Type B pancreatic cell (in vitro differentiated cells): ENCODE measurements at places on chromosomes 3 and 15. TPM values are rescaled to one million over a fixed set of nuclear protein-coding genes. Genes with fewer than 3 reads are reported as not detected.

DNA sequence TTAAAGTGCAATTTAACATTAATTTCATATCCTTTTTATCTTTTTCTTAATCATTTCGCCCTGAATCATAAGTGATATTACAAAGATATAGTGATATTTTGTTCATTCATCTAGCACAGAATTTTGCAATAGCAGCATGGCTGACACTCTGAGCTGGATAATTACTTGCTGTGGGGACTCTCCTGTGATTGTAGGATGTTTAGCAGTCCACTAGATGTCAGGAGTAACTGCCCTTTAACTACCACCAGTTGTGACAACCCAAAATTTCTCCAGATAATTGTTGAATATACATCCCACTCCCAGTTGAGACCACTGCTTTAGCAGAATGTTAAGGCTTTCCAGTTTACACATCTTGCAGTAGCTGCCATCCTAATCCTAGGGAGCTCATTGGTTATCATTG, 196.8 kb upstream of the MBNL1 start:
- DNase-seq = no peak

DNA sequence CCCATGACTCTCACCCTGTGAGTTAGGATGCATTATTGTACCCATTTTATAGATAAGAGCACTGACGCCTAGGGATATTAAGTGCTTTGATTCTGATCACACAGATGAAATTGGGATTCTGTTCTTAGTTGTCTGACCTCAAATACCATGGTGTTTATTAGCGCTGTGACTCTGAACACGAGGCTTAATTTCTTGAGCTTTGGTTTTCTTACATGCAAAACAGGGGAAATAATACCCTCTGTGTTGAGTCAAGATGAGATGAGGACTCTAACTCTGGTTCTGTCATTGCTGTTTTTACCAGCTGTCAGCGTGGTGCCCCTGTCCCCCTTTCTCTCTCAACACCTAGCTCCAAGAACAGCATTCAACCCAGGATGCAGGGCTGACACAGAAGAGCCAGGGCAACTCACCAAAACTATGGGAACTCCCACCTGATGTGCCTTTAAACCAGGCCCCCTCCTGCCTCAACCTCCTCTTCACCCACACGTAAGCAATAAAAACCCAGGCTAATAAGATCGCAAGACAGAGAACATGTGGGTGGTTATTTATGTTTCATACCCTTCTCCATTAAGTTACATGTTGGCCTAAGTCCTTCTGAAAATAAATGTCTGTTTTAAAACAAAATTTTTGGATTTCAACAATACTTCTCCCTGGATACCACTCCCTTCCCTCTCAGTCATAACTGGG, 100.1 kb upstream of the SPATA12 start:
- no peak for DNase-seq

DNA sequence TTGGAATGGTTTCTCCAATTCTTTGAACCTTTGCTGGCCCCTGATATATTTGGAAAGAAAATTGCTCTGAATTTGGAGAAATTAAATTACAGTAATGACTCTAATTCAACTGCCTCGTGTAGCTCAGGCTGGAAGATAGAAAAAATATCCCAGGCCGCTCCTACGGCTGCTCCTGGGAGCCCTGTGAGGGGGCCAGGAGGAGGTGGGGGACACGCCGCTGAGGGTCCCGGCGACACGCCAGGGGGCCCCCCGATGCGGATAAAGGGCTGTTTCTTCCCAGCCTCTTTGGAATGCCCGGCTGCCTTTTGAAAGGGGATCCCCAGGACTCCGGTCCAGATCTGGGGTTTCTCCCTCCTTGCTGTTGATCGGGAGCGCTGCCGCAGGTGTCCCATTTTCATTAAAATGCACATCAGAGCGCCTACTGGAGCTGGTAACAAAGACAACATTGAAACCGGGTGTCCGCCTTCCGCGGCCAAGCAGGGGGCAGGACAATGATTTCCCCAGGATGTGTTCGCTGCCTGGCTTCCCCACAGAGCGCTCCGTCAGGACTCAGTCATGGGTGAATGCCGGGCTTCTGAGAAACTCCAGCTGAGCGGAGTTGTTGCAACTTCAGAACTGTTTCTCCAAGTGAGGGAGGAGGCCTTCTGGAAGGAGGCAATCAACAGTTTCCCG, 200.1 kb upstream of the KBTBD8 start:
- no peak for DNase-seq

Gene SIDT1
- 0.83 and 0.97 TPM in 2 replicates for total RNA-seq

DNA sequence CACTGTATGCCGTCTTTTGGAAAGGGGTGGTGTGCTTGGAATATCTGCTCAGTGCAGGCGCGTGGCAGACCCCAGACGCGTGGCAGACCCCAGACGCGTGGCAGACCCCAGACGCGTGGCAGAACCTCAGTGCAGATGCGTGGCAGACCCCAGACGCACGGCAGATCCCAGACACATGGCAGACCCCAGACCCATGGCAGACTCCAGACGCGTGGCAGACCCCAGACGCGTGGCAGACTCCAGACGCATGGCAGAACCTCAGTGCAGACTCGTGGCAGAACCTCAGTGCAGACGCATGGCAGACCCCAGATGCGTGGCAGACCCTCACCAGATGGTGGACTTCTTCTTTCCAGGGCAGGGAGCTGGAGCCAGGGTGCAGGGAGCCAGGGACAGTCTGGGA, 637 bp upstream of the MUC4 start:
- DNase-seq = no peak

GRCh38 chr3:127053979-127054378, 71.1 kb downstream of the PLXNA1 start:
- DNase-seq = no peak

Gene ZNF660
- 4.0 and 19.2 TPM in 2 replicates for total RNA-seq

DNA sequence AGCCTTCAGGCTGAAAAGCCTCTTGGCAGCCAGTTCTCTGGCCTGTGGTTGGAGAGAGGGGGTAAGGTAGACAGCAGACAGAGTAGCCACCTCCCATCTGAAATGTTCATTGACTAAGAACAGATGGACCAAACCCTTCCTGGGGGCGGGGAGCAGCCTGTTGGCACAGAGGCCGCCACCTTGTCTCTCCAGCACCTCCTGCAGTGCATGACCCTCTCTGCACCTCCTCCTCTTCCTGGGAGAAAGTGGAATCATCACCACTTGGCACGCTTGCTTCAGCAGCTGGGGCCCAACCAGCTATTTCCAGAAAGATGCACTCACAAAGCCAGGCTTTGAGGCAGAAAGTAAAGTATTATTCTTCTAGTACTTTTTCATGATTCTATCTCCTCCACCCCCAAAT, 313.4 kb upstream of the CHRM5 start:
- no peak for DNase-seq

- no peak for DNase-seq
Measured at GRCh38 chr3:32865383-32865782, 47.6 kb downstream of the TRIM71 start.

Gene PPARG
- 21.5 and 28.8 TPM in 2 replicates for total RNA-seq

GRCh38 chr3:133888726-133889340, 6.8 kb downstream of the RAB6B start:
- no peak for DNase-seq

Gene HESX1
- 0.40 and 1.7 TPM in 2 replicates for total RNA-seq

Gene TIMMDC1
- 114 and 139 TPM in 2 replicates for total RNA-seq

DNA sequence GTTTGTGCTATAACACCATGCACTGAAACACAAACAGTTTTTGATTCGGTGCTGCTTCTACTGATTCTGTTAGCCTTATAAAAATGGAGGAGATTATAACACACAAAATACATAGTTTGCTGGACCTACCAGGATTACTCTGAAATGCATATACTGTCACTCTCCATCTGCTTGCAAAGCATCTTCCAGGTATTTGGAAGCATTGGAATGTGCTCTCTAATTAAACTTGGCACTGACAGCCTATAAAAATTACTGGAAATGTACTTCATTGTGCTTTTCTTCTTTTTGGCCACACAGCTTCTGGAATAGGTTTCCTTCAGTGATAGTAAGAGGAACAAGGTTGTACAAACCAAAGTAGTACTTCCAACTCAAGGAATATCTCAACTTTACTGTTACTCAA, 376.1 kb downstream of the UNC13C start:
- no peak for DNase-seq

DNA sequence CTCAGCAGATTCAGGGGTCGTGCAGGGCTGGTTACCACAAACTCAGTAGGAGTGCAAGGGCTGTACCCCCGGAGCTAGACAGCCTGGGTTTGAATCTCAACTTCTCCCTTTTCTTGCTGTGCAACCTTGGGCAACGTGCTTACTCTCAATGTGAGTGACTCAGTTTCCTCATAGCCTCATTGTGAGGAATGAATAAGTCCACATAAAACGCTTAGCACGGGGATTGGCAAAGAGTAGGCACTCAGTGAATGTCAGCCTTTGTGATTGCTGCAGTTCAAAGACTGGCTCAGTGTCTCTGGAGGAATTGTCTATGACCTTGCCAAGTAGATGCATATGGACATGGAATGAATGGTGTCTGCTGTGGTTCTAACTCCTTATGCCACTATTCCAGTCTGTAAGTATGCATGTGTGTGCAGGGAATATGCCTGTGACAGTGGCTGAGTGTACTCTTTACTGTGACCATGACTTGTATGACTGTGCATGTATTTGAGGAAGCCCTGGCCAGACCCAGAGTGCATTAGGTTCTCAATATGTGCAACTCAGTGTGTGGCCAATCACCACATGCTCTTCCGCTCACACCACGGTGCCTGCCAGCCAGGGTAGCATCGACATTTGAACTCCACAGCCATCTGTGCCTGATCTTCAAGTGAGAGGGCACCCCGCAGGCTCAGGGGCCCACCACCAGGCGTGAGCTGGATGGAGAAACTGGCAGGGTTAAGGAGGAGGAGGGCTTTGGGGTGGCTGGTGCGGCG, 900 bp upstream of the HYAL3 start:
- DNase-seq = no peak

- no peak for DNase-seq
Measured at GRCh38 chr3:188135271-188135670, 18.7 kb upstream of the LPP start.

GRCh38 chr3:53612508-53612907, 118.1 kb downstream of the CACNA1D start:
- DNase-seq = no peak

DNA sequence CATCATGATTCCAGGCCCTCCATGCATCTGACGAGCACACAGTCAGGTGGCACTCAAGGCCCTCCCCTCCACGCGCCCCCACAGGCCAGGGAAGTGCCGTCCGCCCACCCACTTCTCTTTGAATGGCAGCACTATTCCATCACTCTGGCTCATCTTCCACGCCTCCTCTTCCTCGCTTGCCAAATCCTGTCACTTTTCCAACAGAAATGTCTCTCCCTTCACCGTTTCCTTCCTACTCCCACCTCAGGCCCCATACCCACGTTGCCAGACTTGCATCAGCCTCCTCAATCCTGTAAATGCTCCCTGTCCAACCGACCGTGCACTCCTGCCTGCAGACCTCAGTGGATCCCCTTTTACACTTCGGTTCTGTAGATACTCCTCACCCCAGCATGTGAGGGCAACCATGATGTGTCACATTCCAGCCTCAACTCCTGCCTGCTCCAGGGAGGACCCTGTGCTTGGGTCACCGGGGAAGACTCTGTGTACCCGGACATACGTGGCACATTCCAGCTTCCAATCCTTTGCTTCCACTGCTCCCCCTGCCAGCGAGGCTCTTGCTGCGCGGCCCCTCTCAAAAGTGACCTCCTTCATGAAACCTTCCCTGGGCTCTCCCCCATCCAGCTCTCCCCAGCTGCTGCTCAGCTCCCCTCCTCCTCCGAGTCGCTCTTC, 29.6 kb downstream of the ADCY5 start:
- DNase-seq = no peak

- no peak for DNase-seq
Measured at GRCh38 chr3:51670053-51670822, 814 bp upstream of the TEX264 start.

DNA sequence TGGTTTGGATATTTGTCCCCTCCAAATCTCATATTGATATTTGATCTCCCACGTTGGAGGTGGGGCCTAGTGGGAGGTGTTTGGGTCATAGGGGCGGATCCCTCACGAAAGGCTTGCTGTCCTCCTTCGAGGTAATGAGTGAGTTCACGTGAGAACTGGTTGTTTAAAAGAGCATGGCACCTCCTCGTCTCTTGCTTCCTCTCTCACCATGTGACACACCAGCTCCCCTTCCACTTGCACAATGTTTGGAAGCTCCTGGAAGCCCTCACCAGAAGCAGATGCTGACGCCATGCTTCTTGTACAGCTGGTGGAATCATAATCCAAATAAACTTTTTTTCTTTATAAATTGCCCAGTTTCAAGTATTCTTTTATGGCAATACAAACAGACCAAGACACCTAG, 38.6 kb downstream of the RFTN1 start:
- no peak for DNase-seq
